ENCODE measurements at places on chromosomes 3 and 15.

- no peak for DNase-seq
These were observed 52.9 kb upstream of the ROBO2 start for GRCh38 chr3:76986876-76987474.

DNA sequence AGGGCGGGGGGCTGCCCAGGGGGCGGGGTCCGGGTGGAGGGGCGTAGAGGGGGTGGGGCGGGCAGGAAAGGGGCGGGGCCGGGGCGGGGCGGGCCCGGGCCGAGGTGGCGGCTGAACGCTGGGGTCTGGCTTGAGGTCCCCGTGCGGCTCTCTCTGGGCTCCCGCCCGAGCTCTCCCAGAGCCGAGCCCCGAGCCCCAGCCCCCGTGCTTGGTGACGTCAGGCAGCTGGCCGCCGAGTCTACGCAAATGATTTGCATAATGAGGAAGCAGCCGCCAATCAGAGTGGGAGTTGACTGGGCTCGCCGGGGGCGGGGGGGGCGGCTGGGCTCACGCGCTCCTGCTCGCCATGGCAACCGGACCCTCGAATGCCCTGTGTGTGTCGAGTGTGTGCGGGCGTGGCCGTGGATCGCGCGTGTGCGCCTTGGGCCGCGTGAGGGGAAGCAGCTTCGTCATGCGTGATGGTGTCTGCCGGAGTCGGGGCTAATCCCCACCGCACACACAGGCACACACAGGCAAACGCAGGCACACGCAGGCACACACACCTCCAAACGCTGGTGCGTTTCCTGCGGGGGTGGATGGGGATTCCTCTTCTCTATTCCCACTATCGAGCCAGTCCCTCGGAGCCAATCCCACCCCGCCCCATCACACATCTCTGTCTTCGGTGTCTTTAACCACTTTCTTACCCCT lies at the start of gene CELF6:
Gene CELF6 (minus strand): TSS at position 173 of the 687 bp plus-strand sequence. CDS start 283 bp downstream, outside the sequence.
- peak; percentile 46 for DNase-seq

DNA sequence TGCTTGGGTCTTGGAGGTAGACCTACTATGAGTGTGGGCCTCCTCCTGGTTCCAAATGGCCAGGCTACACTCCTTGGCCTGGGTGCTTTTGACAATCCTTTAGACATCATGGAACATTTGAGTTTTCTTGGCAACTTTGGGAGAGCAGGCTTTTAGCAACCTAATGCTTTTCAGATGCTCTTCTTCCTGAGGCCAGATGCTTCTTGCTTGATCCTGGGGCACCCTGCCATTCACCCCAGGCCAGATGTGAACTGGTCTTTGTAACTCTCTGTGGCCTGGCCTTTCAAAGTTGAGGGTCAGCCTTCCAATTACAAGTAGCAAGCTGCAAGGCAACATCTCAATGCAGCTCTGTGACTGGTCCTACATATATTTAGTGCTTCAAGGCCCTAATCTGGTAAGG lies 40.5 kb downstream of the RTP1 start:
- no peak for DNase-seq

- no peak for DNase-seq
These were observed at the start of gene SERINC4 for GRCh38 chr15:43799945-43800285. TSS of gene SERINC4 (minus strand) at chr15:43800220. CDS start at chr15:43799986, 234 bp downstream.

- no peak for DNase-seq
These were observed 61.5 kb upstream of the FGD5 start for GRCh38 chr3:14757153-14757700.

DNA sequence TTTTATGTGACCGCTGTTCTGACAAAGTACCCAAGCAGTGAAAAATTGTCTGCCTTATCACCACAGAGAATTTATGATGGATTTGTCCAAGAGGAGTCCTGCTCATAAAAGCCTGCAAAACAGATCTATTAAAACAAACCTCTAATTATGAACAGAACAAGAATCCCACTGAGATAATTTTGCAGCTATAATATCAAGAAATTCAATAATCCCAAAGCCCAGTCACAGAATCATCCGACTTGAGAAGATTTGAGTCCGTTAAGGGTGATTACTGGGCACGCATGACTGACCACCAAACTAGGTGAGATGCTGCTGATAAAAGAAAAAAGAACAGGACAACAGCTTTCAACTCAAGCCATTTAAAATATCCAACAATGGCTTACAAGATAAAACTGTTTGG lies 231.0 kb upstream of the WNT5A start:
- no peak for DNase-seq

GRCh38 chr3:111864821-111865656 lies 6.0 kb downstream of the PHLDB2 start:
- peak; percentile 73 for DNase-seq

DNA sequence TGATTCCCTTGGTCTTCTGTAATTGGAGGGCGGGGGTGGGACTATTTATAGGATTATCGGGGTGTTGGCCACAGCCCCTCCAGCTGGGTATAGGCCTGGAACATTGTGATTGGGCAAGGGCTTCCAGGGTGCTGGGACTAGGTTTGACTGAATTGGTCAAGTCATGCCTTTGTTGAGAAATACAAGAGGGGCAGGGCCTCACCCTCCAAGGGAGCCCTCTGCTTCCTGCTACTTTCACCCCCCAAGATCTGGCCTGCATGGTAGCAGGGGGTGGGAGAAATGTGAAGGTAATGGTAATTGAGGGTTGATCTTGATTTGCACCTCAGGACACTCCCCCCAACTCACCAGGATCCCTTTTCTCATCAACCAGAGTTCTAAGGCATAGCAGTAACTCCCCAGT lies 25.2 kb downstream of the TRIM71 start:
- no peak for DNase-seq

- DNase-seq = no peak
These were observed 25.8 kb downstream of the GABRA5 start for GRCh38 chr15:26892678-26893077.

- no peak for DNase-seq
These were observed 30.4 kb upstream of the LRIG1 start for GRCh38 chr3:66531256-66531655.

GRCh38 chr3:129428376-129429079 lies at the start of gene EFCAB12:
TSS of gene EFCAB12 (minus strand) at chr3:129428636. CDS start at chr3:129428488, 148 bp downstream.
- peak; percentile 88 for DNase-seq

GRCh38 chr3:154953538-154953937 lies 126.6 kb upstream of the MME start:
- DNase-seq = no peak

DNA sequence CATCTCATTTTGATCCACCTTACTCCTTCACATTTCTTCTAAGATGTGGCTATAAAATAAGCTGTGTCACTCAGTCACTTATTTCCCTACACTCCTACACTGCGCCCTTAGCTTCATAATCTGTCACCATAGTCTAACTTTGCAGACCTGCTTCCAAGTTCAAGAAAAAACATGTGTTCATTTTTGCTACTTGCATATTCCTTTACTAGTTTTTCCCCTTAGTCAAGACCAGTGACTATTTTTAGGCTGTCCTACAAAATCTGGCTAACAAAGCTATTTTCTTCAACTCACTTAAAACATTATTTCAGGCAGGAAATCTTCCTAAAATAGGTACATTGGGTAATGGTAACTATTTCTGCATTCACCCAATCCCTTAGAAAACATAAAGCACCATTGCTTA lies 272.5 kb downstream of the TBC1D5 start:
- no peak for DNase-seq

DNA sequence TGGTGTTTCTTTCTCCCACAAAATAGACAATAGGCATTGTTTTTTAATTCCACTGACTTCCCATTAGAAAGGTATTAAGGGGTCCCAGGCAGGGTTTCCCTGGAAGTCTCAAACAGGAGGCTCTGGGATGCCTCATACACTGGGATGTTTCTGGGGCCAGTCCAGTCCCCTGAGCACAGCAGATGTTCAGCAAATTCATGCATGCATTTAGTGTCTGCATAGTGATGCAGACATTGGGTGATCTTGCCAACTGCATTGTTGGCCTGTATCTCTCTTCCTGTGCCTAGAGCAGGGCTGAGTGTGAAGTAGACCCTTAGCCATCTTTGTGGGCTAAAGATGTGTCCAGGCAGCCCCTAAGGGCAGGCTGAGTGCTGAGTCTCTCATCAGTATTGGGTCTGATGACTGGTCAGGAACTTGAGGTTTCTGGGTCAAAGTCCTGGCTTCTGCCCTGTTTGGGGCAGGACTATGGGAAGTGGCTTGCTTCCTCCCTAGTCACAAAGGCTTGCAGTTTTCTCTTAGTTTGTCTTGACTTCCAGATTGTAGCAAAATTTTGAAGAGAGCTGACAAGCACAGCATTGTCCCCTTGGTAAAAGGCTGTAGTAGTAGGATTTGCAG lies 56.5 kb downstream of the BSN start:
- no peak for DNase-seq

GRCh38 chr3:49279376-49279775 lies 2.3 kb upstream of the C3orf62 start:
- DNase-seq = peak; percentile 59

GRCh38 chr3:197295871-197296270 lies 2.5 kb downstream of the DLG1 start:
- DNase-seq = no peak

DNA sequence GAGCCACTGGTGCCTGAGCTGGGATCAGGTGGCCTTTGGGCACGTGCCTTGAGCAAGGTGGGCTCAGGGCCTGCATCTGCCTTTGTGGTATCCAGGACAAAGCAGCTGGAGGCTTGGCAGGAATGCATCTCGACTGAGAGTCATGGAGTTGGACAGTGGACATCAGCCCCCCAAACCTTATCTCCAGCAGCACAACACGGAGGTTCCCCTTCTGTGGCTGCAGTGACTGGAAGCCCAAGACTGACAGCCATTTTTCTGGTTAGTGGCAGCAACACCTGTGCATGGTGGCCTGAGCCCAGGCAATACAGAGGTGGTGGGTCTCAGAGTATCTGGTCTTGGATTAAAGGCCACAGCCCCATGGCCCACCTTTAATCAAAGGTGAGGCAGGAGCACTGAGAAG lies 27.8 kb upstream of the TSEN2 start:
- no peak for DNase-seq

- no peak for DNase-seq
These were observed 264.9 kb upstream of the ST8SIA2 start for GRCh38 chr15:92128788-92129187.

- DNase-seq = peak; percentile 37
These were observed 22.4 kb downstream of the HPS3 start for GRCh38 chr3:149151843-149152242.

DNA sequence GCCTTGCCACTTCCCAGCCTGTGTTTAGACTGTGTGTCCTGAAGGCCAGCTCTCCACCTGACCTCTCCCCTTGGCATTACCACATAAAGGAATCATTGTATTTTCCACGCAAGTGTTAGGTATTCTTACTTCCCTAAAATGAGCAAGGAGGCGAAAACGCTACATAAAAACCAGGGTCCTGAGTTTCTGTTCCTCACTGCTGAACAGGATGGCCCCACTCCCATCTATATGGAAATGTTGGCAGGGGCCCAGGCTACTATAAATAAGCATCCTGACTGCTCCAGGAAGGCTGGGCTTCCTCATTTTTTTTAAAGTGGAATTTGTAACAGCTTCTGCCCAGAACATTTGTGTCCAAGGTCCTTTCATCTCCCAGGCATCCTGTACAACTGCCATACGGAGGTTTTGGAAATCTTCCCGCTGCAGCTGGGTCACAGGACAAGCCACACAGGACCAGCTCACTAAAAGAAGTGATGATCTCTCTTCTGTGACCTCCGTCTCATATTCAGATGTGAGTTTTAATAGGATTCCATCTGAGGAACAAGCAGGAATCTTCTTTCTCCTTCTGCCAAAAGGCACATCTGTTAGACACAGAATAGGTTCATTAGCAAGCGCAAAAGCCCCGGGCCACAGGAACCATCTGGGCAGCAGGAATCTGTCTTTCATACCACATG lies 56.4 kb upstream of the LIMD1 start:
- DNase-seq = no peak

- DNase-seq = no peak
These were observed 325.4 kb downstream of the FOXP1 start for GRCh38 chr3:71258116-71258515.

GRCh38 chr3:98972155-98972554 lies 70.7 kb upstream of the DCBLD2 start:
- peak; percentile 94 for DNase-seq

GRCh38 chr15:23482228-23482627 lies 35.2 kb upstream of the GOLGA6L2 start:
- DNase-seq = no peak

GRCh38 chr3:115255197-115255585 lies 108.1 kb upstream of the ZBTB20 start:
- no peak for DNase-seq

DNA sequence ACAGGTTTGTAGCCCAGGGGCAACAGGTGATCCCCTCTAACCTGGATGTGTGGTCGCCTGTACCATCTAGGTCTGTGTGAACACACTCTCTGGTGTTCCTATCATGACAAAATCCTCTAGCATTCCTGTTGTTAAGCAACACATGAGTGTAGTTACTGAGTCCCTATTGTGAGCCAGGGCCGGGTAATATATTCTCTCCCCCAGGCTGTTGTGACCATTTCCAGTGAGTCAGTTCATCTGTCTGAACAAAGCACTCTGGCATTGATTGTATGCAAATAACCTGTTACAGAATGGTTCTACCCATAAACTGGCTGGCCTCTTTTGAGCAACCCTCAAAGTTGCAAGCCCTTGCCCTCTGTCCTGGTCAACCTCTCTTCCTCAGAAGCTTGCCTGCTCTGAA lies 2.6 kb upstream of the FLNB start:
- peak; percentile 54 for DNase-seq

GRCh38 chr3:112362221-112362620 lies 29.3 kb downstream of the CD200 start:
- no peak for DNase-seq

GRCh38 chr3:159859424-159859823 lies 129.2 kb upstream of the IL12A start:
- DNase-seq = no peak

- DNase-seq = peak; percentile 97
These were observed 2.0 kb upstream of the MELTF start for GRCh38 chr3:197031315-197032285.

DNA sequence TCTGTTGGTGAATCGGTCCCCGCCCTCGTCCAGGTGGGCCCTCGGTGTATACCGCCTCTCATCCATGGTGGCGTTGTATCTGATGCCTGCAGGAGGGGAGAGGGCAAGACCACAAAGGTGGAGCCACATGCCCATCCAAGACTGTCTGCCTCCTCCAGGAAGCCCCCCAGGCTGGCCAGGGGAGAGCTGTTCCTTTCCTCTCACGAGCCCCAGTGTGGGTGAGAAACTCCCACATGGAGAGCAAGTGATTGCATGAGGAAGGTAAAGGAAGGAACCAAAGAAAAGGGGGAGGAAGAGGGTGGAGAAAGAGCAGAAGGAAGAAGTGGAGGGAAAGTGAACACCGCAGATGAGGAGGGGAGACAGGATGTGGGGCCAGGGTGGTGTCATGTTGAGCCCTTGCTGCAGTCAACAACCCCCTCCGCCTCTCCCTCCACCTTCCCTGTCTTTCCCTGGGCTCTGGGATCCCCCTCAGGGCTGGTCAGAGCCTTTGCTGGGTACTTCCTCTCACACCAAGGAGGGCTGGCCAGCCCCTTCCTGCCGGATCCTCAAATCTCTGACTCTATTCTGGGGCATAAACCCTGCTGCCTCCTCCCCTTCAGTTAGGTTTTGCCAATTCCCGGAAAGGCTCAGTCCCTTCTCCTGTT lies 49.3 kb downstream of the FEM1B start:
- DNase-seq = no peak
